ENCODE measurements at places on chromosomes 16 and 17.

DNA sequence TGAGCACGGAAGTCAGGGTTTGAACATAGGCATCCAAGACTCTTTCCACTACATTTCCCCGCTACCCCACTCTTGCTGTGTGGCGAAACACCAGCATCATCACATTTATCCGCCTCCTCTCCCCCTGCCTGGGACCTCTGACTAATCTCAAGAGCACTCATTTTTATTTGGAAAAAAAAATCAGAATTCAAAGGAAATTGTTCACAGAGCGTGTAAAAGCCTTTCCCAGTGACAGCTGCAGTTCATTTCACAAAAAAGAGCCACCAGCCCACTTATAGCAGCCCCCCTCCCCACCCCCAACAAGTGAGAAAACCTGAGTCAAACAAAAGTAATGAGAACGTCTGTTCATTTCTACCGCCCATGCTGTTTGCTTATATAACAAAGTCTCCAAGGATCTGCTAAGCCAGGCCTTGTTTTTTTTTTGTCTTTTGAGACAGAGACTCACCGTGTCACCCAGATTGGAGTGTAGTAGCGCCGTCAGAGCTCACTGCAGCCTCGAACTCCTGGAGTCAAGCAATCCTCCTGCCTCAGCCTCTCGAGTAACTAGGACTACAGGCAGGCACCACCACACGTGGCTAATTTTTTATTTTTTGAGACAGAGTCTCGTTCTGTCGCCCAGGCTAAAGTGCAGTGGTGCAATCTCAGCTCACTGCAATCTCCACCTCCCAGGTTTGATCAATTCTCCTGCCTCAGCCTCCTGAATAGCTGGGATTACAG lies 48.3 kb upstream of the HAPSTR1 start:
- peak; percentile 95 for DNase-seq

- DNase-seq, result no peak
Observed at GRCh38 chr17:19014628-19015215, 10.2 kb upstream of the FAM83G start.

DNA sequence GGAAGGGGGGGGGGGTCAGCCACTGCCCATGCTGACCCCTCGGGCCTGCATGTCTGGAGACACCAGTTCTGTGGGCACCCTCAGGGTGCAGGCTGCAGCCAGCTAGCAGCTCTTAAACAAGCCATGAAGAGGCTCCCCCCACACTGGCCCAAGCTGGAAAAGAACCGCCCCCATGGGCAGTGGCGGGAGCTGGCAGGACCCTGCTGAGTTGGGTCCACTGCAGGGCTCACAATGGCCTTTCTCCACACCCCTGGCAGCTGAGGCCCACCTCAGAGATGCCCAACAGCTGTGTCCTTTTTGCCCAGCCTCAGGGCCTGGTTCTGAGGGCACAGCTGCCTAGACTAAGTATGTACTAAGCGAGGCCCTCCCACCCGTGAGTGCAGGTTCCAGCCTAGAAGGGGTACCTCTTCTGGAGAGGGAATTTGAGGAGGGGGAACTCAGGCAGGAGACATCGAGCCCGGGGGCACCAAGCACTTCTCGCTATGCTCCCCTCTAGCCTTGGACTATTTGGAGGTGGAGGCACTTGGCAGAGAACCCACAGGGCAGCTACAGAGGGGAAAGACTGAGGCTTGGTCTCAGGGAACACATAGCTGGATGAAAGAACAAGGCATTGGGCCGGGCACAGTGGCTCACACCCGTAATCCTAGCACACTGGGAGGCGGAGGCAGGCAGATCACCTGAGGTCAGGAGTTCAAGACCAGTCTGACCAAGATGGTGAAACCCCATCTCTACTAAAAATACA lies 3.2 kb downstream of the THRA start:
- no peak for DNase-seq

DNA sequence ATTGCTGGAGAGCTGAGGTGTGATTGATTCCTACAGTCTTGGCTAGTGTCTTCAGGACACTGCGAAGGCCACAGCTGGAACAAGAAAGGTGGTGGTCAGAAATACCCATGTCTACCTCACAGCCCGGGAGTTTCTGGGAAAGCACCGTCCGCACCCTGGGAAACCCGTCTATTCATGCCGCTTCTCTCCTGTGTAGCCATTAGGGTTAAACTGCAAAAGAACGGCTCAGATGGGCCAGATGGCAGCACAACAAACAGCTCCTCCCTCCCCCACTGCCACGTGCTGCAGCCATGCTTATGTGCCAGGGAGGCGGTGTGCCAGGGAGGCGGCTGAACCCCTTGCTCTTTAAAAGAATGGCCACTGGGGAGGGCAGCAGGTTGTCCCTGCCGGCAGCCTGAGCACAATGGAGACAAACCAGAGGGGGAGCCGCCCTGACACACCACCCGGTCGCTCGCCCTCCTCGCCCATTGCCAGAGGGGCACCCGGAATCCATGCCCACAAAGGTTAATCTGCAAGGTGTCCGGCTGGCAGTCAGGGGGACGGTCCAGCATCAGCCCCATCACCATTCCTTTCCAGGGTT lies 65.2 kb downstream of the CYTH1 start:
- peak; percentile 21 for DNase-seq

DNA sequence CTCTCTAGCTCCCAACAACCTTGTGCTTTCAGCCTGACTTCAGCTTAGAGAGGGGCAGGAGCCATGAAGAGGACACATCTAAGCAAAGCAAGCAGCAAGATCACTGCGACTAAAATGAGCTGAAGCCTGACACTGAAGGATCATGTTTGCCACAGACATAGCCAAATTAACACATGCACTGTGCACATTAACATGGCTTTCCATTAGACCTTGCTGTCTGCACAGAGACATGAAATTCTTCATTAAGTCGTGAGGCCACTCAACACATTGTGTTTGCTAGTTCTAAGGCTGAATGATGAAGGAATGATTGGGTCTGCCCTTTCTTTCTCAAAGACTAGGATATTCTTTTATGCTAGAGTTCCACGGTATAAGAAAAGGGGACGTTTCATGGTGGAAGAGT lies 558.3 kb upstream of the PSMD7 start:
- no peak for DNase-seq

- DNase-seq, result no peak
Observed at GRCh38 chr16:24999088-24999670, 16.0 kb downstream of the ARHGAP17 start.

DNA sequence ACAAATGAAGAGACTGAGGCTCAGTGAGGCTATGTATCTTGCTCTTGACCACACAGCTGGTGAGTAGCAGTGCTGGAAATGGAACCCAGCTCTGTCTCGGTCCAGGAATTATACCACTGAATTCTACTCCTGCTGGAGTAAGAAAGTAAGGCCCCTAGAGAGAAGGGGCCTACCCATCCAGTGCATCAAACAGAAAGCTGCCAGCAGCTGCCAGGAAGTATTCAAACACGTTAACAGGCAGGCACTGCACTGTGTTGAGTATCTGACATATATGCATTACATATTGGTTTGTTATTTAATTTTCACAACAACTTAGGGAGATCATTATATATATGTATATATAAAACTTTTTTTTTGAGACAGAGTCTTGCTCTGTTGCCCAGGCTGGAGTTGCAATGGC lies 4.0 kb downstream of the ARL5C start:
- no peak for DNase-seq

GRCh38 chr17:38357486-38358123 lies 6.0 kb downstream of the SOCS7 start:
- no peak for DNase-seq

DNA sequence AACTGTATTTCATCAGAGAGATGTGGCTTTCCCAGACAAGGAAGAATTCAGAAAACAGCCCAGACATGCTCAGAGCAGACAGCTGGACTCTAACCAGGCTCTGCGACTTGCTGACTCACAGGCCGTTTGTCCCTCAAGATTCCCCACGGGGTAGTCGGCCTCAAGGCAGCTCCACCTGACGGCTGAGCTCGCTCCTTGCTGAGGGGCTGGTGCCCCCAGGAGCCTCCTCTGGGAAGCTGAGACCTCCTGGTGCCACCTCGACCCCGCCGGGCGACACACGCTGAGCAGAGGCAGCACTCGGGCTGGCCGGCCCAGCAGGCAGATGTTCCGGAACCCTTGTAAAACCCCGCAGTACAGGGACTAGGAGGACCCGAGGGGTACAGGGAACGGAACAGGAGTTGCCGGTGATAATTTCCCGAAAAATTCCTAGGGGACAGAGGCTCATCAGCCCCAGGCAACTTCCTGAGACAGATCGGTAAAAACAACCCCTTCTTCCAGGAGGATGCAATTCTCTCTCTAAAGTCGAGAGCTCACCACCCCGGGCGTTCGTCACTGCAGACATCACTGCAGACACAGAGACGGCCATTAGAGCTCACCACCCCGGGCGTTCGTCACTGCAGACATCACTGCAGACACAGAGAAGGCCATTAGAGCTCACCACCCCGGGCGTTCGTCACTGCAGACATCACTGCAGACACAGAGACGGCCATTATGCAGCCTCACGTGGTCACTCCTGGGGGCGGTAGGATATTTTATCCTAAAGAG lies 19.9 kb downstream of the RPH3AL start:
- DNase-seq, result peak; percentile 75

GRCh38 chr17:10292057-10292937 lies 80.5 kb downstream of the MYH13 start:
- peak; percentile 92 for DNase-seq

DNA sequence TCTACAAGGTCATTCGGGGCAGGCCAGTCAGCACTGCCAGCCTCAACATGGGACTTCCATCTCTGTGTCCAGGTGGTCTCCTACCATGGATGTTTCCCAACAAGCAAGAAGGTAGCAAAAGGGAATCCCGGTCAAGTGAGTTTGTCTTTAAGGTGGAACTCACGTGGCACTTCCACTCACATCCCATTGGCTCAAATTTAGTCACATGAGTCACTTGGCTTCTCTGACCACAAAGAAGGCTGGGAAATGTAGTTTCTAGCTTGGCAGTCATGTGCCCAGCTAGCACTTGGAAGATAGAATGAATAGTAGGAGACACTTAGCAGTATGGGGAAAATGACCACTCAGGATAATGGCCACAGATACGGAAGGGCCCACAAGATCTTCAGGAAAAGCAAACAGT lies 106.6 kb downstream of the AIPL1 start:
- no peak for DNase-seq

DNA sequence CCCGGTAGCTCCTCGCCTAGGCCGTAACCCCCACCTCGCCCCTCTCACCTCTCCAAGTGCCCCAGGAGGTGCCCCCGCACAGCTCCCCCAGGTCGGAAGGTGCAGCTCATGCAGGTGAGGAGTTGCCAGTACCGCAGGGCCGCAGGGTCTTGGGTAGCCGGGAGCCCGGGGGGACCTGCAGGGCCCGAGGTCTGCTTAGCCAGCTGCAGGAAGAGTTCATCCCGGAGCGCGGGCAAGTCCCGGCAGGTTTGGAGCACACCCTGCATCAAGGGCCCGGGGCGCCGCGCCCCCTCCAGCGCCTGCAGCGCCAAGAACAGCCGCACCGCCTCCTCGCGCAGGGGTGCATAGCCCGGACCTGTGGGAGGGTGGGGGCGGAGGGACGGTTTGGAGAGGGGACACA lies 4.8 kb downstream of the PLEKHH3 start:
- no peak for DNase-seq

- peak; percentile 34 for DNase-seq
Observed at GRCh38 chr16:69131167-69131838, 1.1 kb downstream of the CHTF8 start.

GRCh38 chr16:74874123-74874522 lies 99.5 kb upstream of the FA2H start:
- DNase-seq, result no peak

GRCh38 chr17:42787266-42787665 lies 6.9 kb downstream of the WNK4 start:
- no peak for DNase-seq

DNA sequence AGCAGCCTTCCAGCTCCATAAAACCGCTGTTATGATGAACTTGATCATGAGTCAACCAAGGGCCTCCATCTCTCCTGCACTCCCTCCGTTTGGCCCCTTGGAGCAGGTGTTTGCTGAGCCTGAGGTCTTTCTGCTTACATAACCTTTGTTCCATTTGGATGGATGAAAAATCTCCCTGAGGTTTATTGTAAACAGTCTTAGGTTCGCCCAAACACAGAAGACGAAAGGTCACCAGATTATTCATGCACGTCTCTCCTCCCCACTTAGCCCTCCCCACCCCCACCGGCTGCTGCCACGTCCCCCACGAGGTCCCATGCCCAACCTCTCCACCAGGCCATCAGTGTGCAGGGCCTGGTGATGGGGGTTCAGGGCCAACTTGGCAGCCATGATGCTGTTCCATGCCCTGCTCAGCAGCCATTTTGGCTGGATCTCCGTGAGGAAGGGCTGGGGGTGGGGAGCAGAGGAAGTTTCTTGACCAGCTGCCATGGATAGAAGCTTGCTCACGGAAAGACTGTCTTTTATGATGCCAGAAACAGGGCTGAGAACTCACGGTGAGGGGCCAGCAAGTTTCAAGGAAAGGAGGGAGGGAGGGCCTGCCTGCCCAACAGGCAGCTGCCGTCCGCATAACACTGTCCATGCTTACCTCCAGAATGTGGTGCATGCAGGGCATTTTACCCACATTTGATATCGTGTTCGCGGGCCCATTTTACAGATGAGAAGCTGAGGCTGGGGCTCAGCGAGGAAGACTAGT lies 47.8 kb upstream of the FOXF1 start:
- peak; percentile 40 for DNase-seq

GRCh38 chr17:75624714-75625345 lies 8.4 kb upstream of the SMIM5 start:
- DNase-seq, result no peak

DNA sequence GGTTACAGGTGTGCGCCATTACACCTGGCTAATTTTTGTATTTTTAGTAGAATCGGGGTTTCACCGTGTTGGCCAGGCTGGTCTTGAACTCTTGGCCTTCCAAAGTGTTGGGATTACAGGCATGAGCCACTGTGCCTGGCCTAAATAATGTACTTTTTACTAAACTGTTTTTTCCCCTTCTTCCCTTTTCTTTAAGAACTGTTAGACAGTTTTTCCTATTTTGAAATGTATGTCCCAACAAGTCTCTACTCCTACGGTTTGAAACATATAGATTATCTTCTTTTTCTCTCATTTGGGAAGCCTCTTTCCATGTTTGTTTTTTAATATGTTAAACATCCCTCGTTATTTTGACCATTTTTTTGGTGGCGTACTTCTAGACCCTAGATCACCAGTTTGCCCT lies 9.6 kb downstream of the UTP18 start:
- no peak for DNase-seq

GRCh38 chr16:50696575-50697420 lies 3.4 kb downstream of the NOD2 start:
- peak; percentile 48 for DNase-seq

DNA sequence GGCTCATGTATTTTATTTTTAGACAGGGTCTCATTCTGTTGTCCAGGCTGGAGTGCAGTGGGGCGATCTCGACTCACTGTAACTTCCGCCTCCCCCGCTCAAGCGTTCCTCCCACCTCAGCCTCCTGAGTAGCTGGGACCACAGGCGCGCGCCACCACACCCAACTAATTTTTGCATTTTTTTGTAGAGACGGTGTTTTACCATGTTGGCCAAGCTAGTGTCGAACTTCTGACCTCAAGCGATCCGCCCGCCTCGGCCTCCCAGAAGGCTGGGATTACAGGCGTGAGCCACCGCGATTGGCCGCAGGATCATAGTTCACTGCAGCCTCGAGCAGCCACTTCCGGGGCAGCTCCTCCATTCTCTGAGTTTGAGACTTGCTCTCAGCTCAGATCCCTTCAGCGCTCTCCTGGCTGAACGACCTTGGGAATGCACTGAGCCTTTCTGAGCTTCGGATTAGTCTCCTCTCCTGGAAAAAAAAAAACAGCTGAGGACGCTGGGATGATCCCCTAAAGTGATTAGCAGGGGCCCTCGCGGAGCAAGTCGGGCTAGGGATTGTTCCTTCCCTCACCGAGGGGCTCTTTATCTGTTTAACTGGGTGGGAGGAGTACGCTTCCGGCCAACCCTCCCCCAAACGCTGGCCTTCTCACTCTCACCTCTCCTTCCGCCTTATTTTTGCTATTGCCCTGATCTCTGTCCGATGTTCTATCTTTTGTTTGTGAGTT lies 1.1 kb upstream of the PKMYT1 start:
- no peak for DNase-seq

Data from fibroblast of skin of abdomen (primary cell).